ENCODE measurements at places on chromosomes 2 and 18.

- DNase-seq, result no peak
These were observed 63.9 kb downstream of the LRRFIP1 start for GRCh38 chr2:237691029-237691907.

DNA sequence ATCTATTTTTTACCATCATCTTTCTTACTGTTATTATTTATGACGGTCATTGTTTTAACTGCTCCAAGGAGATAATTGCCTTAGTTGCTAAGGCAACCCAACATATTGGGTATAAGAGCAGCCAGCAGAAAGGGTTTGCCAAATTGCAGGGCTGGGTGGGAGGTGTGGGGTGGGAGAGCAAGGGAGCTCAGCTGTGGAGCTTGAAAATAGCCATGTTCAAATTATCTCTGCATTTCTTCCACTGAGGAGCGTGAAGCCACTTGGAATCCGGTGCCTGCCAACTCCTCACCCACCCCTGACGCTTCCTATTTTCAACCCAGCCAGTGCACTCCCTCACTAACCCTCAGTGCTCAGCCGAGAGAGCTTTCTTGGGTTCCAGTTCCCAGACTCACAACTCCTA lies 60.8 kb downstream of the SETBP1 start:
- no peak for DNase-seq

DNA sequence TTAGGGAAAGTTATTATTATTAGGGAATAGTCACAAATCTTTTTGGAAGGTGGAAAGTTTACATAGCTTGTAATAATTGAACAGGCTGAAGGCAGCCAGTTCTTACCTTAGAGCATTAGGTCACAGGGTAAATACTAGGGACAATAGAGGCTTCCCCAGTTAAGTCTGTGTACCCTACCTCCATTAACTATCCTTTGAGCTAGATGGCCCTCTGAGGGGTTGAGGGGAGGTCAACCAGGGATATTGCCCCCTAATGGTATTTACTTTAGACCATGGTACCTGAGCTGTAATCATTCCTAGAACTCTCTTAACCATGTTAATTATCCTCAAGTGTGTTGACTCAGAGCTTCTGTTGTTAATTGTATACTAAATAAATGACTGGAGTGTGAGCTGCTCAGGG lies 120.5 kb upstream of the SCN7A start:
- no peak for DNase-seq

GRCh38 chr18:35949090-35949489 lies 23.4 kb upstream of the RMP24 start:
- DNase-seq, result no peak

- DNase-seq, result no peak
These were observed 161.7 kb upstream of the LMAN1 start for GRCh38 chr18:59520562-59521355.

GRCh38 chr2:238527565-238527964 lies 100.8 kb downstream of the ASB1 start:
- no peak for DNase-seq

DNA sequence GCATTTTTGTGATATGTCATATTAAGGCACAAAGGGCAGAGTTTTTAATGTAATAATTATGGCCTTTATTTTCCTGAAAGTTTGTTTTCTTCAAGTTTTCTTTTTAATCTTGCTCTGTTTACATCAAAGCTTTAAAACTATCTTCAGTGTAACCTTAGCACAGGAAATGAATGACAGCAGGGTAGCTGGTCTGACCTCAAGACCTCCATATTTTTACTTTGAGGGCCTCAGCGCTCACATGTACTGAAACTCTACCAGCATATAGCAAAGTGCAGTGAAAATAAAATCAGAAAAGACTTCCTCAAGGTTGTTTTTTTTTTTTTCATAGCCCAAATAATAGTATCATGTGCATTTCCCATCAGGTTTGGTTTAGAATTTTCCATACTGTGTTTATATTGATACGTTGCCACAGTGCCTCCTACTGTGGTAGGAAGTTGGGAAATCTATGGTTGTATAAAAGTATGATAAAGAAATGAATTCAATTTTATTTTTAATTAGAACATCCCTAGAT lies 163.4 kb downstream of the UBE2E3 start:
- no peak for DNase-seq

GRCh38 chr2:136113209-136113971 lies 4.6 kb downstream of the CXCR4 start:
- DNase-seq, result no peak

- DNase-seq, result no peak
These were observed 35.3 kb downstream of the RAB31 start for GRCh38 chr18:9743200-9744016.

- no peak for DNase-seq
These were observed 323.1 kb downstream of the RBM43 start for GRCh38 chr2:150938527-150938926.

Measured in C1 segment of cervical spinal cord (tissue), 14 donors.